NCI-H2227 treated with DMSO at 0.1 percent for 48 hours (cell line): ENCODE measurements at places on chromosomes 6 and 20.

GRCh38 chr6:41578217-41579087, 32.3 kb downstream of the FOXP4 start:
- peak; percentile 5 for DNase-seq

- no peak for DNase-seq
These were observed 215.1 kb upstream of the CNR1 start for GRCh38 chr6:88381289-88381642.

DNA sequence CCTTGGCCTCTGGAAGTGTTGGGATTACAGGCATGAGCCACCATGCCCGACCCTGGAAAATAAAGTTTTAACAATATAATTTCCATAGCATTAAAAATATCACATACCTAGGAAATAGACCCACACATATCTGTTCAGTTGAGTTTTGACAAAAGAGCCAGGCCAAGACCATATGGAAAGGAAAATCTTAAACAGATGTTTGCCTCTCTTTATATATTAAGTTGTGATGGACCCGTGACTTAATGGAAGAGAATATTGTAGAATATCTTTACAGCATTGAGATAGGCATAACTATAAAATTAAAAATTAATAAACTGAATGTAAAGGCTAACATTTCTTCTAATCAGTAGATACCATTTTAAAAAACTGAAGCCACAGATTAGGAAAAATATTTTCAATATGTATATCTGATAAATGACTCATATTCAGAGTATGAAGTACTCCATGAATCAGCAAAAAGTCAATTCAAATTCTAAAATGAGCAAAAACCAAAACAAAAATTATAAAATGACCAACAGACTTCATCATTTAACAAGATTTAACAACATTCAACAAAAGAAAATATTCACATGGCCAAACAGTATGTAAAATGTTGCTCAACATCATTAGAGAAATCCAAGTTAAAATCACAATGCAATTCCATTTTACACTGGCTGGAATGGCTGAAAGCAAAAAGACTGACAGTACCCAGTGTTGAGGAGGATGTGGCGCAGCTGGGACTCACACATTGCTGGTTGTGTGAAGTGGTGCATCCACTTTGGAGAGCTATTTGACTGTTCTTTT, 43.3 kb downstream of the GTF2H5 start:
- DNase-seq: no peak

DNA sequence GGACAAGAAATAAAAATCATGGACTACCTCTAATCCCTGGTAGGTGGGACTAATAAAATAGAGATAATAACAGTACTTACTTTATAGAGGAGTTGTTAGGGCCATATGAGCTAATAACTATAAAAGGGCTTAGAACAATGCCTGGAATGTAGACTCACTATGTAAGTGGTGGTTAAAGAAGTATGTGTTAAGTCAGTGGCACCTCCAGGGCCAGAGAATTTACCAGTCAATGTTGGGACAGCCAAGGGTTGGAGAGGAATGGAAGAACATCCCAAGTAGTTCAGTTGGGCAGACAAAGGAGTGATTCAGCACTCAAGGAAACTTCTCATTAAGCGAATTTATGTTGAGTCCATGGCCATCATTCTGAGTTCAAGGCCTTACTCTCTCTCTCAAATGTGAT, 116.8 kb downstream of the OTOR start:
- DNase-seq: no peak

- no peak for DNase-seq
These were observed 44.8 kb downstream of the TCP11 start for GRCh38 chr6:35096129-35096862.

DNA sequence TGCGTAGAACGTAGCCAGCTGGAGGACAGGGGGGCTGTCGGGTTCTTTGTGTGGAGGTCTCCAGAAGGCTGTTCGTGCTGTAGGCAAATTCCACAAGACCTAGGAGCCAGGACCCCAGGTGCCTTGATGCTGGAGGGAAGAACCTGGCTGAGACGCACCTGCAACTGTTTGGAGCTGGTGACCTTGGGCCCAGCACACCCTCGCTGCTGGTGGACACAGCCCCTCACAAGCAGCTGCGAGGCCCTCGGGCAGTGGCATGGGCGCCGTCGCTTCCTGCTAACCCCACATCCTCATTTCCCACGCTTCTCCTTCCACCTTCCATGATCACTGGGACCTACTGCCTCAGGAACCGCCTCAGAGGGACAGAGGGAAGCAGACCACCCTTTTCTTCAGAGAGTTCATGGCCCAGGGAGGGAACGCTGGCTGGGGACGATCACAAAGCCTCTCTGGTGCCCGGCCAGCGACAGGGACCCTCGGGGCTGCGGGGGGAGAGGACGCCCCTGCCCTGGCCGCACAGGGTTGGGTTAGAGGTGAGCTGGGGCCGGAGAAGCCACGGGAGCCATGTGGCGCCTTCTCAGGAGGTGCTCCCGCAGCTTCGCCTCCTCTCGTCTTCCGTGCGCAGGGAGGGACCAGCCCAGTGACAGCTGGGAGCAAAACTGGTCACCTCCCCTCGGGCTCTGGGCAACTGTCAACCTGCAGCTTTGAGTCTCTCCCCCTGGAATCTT, 18.4 kb downstream of the DLL1 start:
- DNase-seq: no peak

DNA sequence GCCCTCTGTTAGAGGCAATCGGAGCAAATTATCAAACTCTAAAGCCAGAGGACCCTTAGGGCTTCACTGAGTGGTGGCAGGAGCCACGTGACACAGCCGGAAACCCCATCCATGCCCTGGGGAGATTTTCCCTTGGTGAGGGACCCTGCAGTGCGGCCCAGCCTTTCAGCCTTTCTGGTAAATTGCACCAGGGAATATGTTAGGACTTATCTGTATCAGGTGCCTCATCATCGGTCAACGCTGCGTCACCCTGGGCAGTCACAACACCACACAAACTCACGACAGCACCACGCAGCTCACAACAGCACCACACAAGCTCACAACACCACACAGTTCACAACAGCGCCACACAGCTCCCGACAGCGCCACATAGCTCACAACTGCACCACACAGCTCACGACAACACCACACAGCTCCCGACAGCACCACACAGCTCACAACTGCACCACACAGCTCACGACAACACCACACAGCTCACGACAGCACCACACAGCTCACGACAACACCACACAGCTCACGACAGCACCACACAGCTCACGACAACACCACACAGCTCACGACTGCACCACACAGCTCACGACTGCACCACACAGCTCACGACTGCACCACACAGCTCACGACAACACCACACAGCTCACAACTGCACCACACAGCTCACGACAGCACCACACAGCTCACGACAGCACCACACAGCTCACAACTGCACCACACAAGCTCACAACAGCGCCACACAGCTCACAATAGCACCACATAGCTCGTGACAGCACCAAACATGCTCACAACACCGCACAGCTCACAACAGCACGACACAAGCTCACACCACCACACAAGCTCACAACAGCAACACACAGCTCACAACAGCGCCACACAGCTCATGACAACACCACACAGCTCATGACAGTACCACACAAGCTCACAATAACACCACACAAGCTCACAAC, 199.0 kb downstream of the DLL1 start:
- no peak for DNase-seq

DNA sequence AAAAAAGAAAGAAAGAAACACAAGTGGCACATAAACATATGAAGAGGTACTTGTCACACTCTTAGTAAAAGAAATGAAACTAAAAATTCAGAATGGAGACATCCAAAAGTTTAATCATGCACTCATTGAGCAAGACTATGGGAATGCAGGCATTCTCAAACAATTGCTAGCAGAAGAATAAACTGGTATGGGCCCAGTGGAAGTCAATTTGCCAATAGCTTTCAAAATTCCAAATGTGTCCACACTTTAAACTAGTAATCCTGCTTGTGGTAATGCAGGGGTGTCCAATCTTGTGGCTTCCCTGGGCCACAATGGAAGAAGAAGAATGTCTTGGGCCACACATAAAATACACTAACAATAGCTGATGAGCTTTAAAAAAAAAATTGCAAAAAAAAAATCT, 97.4 kb downstream of the EPB41L2 start:
- no peak for DNase-seq

GRCh38 chr6:65248101-65248610, 458.9 kb downstream of the EYS start:
- DNase-seq: no peak

DNA sequence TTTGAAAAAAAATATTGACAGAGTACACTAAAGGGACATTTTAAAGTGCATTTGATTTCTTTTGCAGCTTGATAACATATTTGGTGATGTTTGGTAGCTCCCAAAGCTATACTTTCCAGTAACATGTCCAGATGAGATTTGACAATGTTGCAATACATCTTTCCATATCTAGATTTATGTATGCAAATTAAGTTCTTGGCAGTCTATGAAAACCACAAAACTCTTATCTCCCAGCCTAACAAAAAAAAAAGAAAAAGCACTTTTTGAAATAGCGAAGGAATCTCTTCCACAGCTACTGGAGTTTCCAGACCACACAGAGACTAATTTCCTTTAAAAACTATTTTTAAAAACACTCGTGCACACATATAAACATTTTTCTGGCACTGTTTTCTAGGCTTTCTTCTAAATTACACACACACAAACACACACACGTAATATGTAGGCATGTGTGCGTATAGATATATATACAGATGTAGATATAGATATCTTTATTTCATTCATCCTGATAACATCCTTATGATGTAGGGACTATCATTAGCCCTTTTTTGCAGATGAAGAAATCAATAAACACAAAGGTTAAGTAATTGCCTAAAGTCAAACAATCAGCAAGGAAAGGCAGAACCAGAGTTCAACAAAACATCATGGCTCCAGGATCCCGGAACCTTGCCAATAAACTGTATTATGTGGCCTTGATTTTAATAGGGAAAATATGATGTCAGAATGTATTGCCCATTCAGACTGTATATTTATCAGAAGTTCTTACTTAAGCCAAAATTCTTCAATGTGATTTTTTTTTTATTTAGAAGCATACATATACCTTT, 93.3 kb downstream of the ADGRB3 start:
- DNase-seq: no peak

DNA sequence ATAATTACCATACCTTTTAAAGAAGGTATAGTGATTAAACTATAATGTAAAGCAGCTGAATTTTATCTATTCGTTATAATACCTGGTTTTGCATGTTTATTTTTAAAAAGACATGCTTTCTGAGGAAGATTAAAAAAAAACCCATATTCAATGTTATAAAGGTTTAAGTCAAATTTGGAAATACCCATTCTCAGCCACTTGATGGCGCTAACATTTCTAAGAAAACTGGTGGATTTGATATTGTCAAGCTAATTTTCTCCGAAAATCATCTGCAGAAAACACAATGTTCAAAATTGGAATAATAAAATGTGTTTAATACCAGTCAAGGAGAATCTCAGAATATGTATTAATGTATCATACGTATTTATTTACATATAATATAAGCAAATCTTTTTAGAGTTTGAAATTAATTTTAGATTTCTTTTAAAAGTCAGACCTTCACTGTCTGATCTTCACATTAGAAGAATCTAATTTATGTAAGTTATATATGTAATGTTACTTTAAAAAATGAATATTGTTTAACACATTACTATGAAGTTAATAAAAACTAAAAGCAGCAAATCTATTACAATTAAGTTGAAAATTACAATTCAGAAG, 35.0 kb downstream of the SHPRH start:
- DNase-seq: peak; percentile 2

- no peak for DNase-seq
These were observed 654.0 kb downstream of the QKI start for GRCh38 chr6:164068527-164068926.

DNA sequence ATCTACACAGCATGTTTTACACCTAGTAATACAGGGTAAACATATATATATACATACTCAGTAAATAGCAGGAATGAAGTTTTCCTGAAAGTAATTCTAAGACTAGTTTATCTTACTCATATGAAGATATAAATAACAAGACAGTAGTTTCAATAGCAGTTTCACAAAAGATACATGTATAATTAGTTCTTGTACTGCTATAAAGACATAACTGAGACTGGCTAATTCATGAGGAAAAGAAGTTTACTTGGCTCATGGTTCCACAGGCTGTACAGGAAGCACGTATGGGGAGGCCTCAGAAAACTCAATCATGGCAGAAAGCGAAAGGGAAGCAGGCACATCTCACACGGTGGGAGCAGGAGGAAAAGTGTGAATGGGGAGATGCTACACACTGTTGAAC, 16.9 kb downstream of the RARS2 start:
- no peak for DNase-seq

DNA sequence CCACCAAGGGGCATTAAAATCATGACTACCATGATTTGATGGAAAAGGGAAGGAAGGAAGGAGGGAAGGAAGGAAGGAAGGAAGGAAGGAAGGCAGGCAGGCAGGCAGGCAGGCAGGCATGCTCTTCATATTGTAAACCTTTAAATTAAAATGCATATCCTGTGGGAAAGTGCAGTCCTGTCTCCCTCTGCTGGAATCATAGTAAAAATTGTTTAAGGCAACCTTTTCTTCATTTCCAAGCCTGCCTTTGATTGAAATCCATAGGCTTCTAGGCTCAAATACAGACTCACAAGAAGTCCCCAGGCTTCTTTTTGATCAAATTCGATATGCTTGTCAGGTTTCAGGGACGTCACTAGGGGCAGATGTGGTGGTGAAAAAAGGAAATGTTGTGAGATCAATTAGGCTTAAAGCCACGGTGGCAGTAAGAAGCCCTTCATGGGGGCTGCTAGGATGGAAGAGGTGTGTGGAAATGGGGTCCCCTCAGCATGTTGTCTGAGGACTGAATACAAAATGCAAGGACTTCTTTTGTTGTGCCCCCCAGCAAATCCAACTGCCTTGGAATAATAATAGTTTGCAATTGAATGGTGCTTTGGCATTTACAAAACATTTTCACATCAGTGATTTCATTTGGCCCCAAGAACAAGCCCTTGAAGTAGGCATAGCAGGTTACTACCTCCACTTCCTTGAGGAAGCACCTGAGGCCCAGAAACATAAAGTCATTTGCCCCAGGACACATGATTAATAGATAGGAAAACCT, 25.6 kb upstream of the GABRR1 start:
- DNase-seq: peak; percentile 29

- DNase-seq: no peak
These were observed 45.5 kb upstream of the SRF start for GRCh38 chr6:43125555-43125954.

- DNase-seq: no peak
These were observed 246.9 kb upstream of the PRDM1 start for GRCh38 chr6:105839266-105839665.

DNA sequence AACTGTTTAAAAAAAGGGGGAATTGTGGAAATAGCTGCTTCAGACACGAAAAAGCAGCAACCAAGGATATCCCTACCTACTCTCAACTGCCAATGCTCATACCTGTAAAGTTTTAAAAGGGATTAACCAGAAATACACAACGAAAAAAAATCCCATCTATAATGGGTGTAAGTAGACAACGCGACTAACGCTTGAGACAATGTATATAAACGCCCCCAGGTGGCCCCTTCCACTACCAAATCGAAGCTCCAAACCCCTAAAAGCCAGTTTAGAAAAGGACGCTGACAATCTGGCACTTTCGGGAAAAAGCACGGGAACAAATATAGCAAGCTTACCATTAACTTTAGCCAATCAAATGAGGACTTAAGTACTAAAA, 94.5 kb upstream of the BTN3A2 start:
- DNase-seq: peak; percentile 56

- DNase-seq: no peak
These were observed 27.8 kb downstream of the ASIP start for GRCh38 chr20:34268851-34269636.

- no peak for DNase-seq
These were observed 283.9 kb upstream of the RIMS1 start for GRCh38 chr6:71602385-71603007.
